ENCODE measurements at places on chromosomes 7 and 10.

- H3K4me1 ChIP-seq, result no peaks in the 10 kb centered on the region
- H3K4me3 ChIP-seq, result no peak overlapping the region
- H3K27ac ChIP-seq, result no peak overlapping the region
- no peaks in the 10 kb centered on the region for H3K36me3 ChIP-seq
Measured at GRCh38 chr7:82188636-82189035, 254.9 kb downstream of the CACNA2D1 start.

DNA sequence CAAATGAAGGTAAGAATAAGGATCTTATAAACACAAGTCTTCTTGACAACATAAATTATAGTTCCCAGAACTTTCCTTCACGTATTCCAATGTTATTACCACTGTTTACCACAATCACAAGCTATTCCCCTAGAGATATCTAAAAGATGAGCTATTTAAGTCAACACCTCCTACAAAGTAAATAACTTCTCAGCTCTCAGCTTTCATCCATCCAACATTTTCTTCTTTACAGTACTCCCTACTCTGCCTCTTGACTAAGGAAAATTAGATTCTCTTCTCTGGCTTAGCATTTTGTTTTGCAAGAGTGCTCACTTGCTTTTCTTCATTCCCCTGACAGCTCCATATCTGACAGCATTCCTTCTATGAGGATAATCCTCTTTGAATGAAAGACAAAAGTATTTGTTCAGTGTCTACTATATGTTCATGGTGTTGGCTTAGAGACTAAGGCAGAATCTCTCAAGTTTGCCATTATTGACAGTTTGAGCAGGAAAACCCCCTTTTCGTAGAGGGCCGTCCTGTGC is 93.0 kb upstream of the IL6 start:
- no peak overlapping the region for H3K4me3 ChIP-seq
- peak overlapping the region; percentile 26 for H3K27ac ChIP-seq
- peaks cover 24% of the 10 kb centered on the region for H3K4me1 ChIP-seq
- H3K27me3 ChIP-seq, result no peaks in the 10 kb centered on the region

DNA sequence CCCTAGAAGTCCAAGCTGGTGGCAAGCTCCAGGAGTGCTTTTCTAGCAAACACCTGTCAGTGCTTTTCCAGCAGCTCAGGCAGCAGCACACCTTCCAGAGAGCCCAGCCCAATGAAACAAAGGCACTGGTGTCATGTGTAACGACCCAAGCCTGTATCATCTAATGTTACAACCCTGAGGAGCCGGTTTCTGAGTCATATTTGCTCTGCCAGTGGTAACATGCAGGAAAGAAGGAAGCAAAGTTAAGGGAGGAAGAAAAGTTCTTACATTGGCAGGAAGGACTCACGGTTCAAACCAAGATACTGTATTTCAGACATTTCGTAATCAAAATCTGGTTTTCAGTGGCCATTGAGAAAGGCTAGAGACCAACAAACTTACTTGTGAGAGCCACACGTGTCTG is at the start of gene ANKRD22:
ANKRD22 (minus strand) TSS at position 139 of the 400 bp plus-strand sequence. CDS start 237 bp downstream, outside the sequence.
- H3K4me1 ChIP-seq, result peaks cover 4% of the 10 kb centered on the region
- H3K27me3 ChIP-seq, result no peaks in the 10 kb centered on the region
- no peak within 1 kb of the TSS for H3K27ac ChIP-seq
- no peaks in the 10 kb centered on the region for H3K36me3 ChIP-seq
- DNase-seq, result no peak

GRCh38 chr10:69769395-69769992 is 32.2 kb upstream of the COL13A1 start:
- no peak overlapping the region for H3K4me3 ChIP-seq
- H3K36me3 ChIP-seq, result no peaks in the 10 kb centered on the region
- no peak overlapping the region for H3K27ac ChIP-seq
- no peaks in the 10 kb centered on the region for H3K4me1 ChIP-seq
- H3K27me3 ChIP-seq, result peaks cover 3% of the 10 kb centered on the region
- no peak for DNase-seq

GRCh38 chr10:44173608-44173894 is 211.3 kb downstream of the CXCL12 start:
- DNase-seq, result no peak
- H3K4me3 ChIP-seq, result no peak overlapping the region
- no peaks in the 10 kb centered on the region for H3K4me1 ChIP-seq
- no peaks in the 10 kb centered on the region for H3K27me3 ChIP-seq
- no peaks in the 10 kb centered on the region for H3K36me3 ChIP-seq
- H3K27ac ChIP-seq, result no peak overlapping the region

DNA sequence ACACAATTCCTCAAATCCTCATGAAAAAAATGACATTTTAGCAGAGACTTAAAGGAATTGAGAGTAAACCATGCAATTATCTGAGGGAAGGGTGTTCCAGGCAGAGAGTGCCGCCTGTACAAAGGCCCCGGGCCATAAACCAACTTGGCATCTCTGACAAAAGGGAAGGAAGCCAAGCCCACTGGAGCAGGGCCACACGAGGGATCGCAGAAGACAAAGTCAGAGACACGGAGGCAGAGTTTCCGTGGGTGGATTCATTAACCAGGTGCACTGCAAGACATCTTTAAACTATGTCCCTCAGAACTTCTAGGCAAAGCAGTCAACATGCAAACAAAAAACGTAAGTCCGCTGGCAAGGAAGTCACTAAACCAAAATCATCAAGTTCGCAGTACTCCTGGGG is 92.0 kb downstream of the SFMBT2 start:
- H3K27me3 ChIP-seq, result no peaks in the 10 kb centered on the region
- H3K36me3 ChIP-seq, result no peaks in the 10 kb centered on the region
- H3K27ac ChIP-seq, result peak overlapping the region; percentile 16
- H3K4me3 ChIP-seq, result peak overlapping the region; percentile 36
- peaks cover 53% of the 10 kb centered on the region for H3K4me1 ChIP-seq
- DNase-seq, result no peak

Measured in activated B cell treated with CpG ODN at 0.5 μM for 24 hours (primary cell).